ENCODE measurements at places on chromosomes 3 and 15.

DNA sequence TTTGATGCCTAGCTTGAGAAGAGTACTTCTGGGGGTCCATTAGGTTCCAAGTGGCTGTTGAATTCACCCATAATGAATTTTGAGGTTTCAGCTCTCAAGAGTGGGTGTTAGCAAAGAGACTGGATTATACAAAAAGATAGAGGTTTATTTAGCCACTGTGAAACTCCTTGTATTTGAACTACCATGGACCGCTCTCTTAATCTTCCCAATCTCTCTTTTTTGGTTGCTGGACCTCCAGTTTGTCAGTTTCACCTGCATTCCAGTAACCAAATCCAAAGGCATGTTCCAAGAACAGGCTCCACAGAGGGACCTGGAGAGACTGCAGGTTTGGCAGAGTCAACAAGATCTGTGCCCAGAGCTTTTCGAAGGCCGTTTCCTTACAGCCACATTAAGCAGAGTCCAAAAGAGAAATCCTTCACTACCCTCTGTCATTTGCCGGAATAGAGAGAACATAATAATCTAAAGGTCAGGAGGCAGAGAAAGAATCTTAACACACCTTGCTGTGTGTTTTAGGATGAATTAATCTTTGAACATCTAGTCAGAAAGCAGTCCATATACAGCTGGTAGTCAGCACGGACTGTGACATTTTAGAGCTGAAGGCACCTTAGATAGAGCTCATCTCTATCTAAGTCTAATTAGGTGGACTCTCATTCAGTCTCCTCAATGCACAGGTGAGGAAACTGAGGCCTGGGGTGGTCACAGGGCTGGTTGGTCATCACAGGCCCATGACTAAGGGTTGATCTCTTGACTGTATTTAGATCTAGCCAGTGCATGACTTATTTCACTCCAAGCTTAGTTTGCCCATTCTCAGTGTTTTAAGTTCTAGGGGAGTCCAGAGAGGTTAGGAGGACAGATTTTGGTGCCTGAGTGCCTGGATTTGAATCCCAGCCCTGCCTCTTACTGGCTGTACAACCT lies 1.3 kb downstream of the ABHD2 start:
- no peak for DNase-seq

DNA sequence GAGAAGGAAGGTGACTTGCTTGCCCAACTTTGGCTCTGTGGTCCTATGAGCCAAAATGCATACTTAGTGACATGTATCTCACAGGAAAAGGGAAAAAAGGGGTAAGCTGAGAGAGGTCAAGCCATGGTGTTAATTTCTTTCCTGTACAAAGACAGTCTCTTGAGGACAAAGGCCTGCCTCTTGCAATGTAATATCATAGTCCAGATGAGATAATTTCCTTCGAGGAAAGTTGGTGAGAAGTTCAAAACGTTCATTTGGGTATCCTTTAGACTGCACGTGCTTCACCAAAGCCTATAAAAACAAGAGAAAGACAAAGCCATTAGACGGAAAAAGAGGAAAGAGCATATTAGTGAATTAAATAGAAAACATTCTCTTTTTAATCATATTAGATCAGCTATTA lies 18.4 kb upstream of the TM4SF19 start:
- no peak for DNase-seq

DNA sequence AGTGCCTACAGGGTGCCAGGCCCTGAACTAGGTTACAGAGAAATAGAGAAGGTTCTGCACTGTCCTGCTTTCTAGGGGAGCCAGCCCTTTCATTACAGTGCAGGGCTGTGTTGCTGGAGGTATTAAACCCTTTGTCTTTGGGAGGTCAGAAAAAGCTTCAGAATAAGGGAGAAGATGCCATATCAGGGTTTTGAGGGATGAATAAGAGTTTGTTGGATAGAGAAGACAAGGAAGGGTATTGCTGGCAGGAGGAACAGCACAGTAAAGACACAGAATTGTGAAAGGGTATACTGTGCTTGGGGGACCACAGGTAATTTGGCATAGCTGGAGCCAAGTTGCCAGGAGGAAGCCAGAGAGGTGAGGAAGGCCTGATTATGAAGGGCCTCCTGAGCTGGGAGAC lies 23.0 kb downstream of the NOX5 start:
- DNase-seq: no peak

DNA sequence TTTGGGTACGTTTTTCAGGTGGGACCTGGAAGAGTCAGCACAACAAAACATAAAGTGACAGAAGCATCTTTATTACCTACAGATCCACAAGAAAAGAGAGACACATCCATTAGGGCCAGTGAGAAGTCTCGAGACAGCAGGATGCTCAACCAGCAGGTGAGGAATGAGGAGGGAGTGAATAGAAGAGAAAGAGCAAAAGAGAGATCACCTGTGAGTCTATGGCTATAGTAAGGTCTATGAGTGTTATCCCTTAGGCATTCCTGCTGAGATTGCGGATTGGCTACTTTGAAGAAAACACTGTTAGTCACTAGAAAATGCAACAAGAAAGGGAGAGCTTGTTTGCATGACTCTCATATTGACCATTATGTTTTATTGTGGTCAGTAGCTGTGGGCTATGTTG lies 1556.2 kb upstream of the GBE1 start:
- DNase-seq: no peak

GRCh38 chr3:22322861-22323260 lies 571.9 kb upstream of the ZNF385D start:
- no peak for DNase-seq

GRCh38 chr15:36972704-36973103 lies 127.6 kb downstream of the MEIS2 start:
- DNase-seq: no peak

- DNase-seq: no peak
Measured at GRCh38 chr3:190497811-190498210, 16.1 kb upstream of the IL1RAP start.

DNA sequence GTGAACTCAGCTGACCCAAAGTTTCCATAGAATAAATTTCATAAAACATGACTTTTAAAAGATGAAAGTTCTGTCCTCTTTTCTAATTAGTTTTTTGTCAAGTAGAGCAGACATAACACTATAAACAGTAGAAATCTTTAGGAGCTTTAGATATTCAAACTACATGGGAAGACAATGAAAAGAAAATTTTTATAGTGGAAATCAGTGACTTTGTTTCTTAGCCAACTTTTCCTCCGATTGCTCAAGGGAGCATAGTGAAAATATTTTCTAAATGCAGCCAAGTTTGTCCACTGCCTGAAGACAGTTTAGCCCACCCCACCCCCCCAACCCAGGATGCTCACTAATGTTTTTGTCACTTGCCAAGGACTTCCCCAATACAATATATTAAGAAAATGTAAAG lies 114.9 kb downstream of the PLD1 start:
- DNase-seq: no peak

DNA sequence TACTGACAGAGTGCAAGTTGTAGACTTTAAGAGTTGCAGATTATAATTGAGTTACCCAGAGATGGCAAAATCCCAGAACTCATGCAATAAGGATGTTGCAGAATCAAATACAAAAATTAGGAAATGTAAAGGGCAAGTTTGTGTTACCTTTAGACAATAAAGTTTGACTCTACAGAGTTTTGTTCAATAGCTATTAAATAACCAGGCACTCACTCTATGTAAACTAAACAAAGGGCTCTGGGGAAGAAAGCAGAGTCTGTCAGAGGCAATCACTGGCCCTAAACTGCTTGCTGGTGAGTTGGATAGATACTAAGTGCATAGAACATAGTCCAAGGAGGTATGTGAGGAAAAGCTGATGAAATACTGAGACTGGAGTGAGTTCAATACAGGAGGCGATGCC lies 40.0 kb upstream of the PLCL2 start:
- DNase-seq: no peak

GRCh38 chr3:53200501-53201498 lies 39.8 kb downstream of the PRKCD start:
- no peak for DNase-seq

DNA sequence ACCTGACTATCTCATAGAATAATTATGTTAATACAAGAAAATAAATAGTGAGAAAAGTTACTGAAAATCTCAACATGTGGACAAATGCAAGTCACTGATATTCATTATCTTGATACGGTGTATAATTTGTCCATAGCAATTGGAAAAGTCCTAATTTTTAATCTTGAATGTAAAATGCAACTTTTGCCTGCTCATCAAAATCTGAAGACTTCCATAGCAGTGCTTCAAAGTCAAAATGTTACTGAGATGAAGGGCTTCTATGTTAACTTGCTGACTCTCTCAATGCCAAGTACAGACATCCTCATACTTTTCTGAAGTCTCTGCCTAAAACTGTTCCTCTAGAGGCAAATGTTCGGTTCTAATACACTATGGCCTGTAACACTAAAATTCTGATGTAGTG lies 1300.1 kb upstream of the EPHA6 start:
- DNase-seq: no peak

GRCh38 chr3:64837986-64838735 lies 150.4 kb upstream of the ADAMTS9 start:
- DNase-seq: no peak

DNA sequence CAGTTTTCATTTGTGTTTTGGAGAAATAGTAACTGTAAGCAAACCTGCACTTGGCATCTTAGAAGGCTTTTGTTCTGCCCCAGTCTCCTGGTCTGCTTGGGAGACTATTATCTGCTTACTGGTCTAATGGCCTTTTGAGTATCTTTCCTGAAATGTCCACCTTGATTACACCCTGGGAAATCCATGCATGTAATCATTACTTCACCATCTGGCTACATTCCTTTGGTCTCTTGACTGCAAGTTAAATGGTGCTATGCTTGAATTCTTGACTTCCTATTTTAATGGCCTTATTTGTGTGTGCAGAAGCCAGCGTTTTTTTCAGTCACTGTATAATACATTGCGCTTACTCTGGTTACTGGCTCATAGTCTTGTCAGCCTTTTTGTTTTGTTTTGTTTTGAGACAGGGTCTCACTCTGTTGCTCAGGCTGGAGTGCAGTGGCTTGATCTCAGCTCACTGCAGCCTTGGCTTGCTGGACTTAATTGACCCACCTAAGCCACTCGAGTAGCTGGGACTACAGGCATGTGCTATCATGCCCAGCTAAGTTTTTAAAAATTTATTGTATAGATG lies 30.0 kb downstream of the CHD2 start:
- DNase-seq: peak; percentile 33

GRCh38 chr3:38151667-38152265 lies 13.3 kb downstream of the MYD88 start:
- no peak for DNase-seq

DNA sequence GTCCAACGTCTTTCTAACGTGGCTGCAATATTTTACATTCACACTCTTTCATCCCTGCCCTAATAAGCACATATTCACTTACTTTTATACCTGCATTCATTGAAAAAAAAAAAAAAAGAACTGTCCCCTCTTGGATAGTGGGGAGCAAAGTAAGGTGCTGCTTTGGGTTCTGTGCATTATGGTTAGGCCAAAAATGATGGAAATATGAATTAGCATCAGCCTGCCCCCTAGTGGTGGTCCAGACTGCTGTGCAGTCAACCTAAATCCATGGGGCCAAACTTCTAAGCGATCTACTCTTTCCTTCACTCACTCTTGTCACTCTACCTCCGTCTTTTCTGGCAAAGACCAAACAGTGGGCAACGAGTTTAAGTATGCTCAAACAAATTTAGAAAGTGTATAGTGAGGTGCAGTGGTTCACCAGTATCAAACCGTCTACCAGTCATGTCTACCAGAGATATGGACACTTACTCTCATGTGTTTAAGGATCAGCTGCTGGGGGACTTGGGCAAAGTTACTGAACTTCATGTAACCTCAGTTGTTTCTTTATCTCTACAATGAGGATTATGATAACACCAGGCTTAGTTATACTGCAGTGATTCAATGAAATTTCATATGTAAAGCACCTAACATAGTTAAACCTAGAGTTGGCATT lies 61.5 kb upstream of the GRM7 start:
- DNase-seq: peak; percentile 17

- no peak for DNase-seq
Measured at GRCh38 chr3:28673446-28673845, 324.8 kb upstream of the AZI2 start.

- no peak for DNase-seq
Measured at GRCh38 chr3:177713928-177714900, 516.9 kb upstream of the TBL1XR1 start.

DNA sequence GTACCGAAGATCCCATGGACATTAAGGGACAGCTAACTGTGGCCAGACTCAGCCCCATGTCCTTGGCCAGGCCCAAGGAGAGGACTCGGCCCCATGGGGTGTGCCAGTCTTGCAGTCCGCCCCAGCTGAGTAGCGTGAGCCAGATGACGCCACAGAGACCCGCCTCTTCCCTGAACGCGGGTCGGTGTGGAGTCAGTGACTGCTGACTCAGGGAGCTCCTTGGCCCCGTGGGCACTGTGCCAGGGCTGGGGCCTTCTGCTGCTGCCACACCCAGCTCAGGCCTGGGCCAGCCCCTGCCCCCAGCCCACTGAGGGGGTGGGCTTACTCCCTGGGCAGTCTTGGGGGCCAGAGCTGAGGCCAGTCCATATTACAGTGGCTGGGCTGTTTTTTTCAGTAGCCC lies 52.8 kb downstream of the PLXNA1 start:
- peak; percentile 84 for DNase-seq
